ENCODE measurements at places on chromosomes 5 and 9.

- no peak for DNase-seq
Measured at GRCh38 chr5:124583469-124584350, 162.7 kb downstream of the ZNF608 start.

DNA sequence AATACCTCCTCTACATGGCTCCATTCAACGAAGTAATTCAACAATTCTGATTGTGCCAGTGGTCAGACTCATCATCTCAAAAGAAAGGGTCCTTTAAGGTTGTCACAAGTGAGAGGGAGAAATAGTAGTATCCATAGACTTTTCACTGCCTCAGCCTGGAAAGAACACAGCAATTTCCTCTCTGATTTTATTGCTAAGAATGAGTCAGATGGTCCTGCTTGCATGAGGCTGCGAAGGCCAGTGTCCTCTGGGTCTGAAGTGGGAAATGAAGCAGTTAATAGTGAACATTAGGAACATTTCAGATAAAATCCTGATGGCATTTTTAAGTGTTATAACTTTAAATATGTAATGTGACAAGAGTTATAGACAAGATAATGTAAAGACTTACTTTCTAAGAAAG lies 979.0 kb downstream of the EFNA5 start:
- DNase-seq, result no peak

- no peak for DNase-seq
Measured at GRCh38 chr5:10289991-10290390, 17.7 kb downstream of the CMBL start.

GRCh38 chr5:61505281-61505680 lies 173.2 kb downstream of the ZSWIM6 start:
- no peak for DNase-seq

GRCh38 chr5:167773668-167774301 lies 517.7 kb upstream of the WWC1 start:
- DNase-seq, result no peak

DNA sequence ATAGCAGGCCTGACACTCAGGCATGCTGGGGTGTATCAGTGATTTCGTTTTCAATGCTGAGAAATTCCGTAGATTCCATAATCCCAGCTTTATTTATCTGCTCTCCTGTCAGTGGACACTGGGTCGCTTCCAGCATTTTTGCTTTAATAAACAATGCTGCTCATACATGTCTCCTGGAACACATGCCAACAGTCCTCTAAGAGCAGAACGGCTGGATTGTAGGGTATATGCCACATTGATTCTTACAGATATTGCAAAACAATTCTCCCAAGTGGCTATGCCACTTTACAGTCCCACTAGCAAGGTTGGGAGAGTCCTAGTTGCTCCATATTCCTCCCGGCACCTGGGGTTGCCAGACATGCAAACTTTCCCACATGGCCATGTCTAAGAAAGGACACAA lies 81.9 kb downstream of the RAPGEF1 start:
- DNase-seq, result no peak

GRCh38 chr5:141192110-141192725 lies at the start of gene PCDHB10:
PCDHB10 (plus strand) TSS chr5:141192353; CDS start chr5:141192553, 200 bp downstream.
- no peak for DNase-seq

DNA sequence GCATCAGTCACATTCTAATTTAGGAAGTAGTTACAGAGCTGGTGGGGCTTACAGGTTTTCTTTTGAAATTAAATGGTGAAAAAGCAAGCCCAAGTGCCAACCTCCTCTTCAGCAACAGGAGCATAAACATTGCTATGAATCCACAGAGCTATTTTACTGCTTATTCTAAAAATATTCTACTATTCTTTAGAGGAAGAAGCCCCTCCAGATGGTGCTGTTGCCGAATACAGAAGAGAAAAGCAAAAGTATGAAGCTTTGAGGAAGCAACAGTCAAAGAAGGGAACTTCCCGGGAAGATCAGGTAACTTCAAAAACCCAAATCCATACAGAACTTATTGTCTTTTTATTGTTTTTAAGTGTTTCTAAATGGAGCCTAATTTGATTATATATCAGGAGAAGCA lies 202.8 kb downstream of the CWC27 start:
- DNase-seq, result no peak

DNA sequence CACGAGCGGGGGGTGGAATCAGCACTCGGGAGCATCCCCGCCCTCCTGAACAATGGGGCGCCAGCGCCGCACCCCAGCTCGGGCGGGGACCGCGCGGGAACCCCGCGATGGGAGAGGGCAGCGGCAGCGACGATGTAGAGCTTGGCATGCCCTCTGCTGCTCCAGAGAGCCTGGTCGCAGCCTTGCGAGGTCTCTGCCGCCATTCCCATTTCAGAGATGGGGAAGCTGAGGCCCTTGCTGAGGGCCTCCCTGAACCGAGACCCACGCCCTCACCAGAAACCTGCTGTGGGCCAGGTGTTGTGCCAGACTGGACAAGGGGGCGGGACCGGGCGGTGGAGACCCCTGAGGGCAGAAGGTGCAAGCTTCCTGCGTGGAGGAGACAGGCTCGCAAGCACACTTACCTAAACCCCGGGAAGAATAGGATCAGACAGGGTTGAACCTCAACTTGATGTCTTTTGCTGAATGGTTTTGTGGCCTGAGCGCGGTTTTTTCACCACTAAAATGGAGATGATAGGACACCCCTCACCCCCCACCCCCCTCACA lies 647 bp upstream of the MEGF9 start:
- DNase-seq, result no peak

DNA sequence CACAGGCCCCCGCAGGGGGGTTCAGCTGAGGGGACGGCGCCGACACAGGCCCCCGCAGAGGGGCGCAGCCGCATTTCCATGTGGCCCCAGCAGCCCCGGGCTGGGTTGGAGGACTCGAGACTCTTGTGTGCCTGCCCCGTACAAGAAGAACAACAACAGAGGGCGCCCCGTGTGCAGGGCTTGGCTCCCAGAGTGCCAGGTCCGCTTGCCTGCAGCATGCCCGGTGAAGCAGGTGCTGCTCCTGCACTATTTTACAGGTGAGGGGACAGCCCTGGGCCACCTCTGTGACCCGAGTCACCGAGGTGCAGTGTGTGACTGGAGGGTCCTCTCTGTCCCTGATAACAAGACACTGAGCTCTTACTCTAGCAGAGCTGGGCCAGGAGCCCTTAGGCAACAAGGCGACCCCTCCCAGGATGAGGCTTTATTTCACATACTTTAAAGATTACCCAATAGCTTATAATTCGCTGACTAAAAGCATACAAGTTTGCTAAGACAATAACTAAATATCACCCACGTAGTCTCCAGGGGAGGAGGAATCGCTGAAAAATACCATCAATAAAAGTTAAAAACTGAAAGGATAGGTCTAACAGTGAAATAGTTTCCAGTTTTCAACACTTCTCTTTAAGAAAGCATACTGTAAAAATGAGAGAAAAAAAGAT lies 41.7 kb upstream of the SLC9A3 start:
- no peak for DNase-seq

GRCh38 chr9:89606049-89606623 lies 1.3 kb downstream of the GADD45G start:
- no peak for DNase-seq

DNA sequence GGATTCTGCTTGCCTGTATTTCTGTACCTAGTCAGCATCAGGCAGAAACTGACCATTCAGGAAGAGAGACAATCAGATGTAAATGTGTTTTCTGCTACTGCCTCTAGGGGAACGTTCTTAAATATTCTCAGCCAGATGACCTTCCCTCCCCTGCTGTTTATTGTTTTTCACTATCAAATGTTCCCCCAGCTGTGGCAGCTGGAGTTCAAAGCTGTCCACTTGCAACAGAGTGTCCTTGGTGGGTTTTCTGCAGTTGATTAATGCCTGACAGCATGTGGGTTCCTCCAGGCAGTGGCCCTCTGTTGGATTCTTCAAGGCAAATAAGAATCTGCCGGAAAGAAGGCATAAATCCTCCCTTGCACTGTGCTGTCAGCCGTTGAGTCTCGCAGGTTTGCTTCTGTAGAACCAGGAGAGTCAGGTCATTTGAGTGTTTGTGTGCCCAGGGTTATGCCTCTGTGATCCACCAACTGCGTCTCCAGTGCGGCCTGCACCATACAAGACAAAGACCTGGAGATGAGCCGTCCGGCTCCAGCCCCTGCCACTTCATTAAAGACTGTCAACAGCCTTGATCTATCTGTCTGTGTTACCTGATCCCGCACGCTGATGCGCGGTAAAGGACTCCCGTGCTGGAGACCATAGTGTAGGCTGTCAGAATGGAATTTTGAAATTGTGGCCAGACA lies 203.4 kb downstream of the GADD45G start:
- no peak for DNase-seq

GRCh38 chr5:57325678-57326397 lies 152.0 kb downstream of the GPBP1 start:
- no peak for DNase-seq

DNA sequence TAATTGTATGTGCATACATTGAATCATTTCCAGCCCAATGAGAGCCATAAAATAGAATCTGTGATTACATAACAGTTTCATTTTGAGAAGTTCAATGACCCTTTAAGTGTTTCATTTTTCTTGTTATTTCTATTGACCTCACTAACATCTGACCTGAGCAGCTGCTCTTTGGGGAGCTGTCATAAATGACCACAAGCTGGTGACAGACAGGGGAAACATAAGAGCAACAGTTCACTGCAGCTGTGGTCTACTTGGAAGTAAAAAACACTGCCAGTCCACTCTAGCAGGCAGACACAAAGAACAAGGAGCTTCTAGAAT lies 265.4 kb downstream of the DTWD2 start:
- DNase-seq, result no peak

GRCh38 chr9:110356639-110357395 lies 19.2 kb upstream of the TXNDC8 start:
- no peak for DNase-seq

- DNase-seq, result no peak
Measured at GRCh38 chr5:144361406-144361805, 190.7 kb downstream of the KCTD16 start.

- DNase-seq, result peak; percentile 2
Measured at GRCh38 chr9:72305102-72305546, 59.9 kb downstream of the ZFAND5 start.

DNA sequence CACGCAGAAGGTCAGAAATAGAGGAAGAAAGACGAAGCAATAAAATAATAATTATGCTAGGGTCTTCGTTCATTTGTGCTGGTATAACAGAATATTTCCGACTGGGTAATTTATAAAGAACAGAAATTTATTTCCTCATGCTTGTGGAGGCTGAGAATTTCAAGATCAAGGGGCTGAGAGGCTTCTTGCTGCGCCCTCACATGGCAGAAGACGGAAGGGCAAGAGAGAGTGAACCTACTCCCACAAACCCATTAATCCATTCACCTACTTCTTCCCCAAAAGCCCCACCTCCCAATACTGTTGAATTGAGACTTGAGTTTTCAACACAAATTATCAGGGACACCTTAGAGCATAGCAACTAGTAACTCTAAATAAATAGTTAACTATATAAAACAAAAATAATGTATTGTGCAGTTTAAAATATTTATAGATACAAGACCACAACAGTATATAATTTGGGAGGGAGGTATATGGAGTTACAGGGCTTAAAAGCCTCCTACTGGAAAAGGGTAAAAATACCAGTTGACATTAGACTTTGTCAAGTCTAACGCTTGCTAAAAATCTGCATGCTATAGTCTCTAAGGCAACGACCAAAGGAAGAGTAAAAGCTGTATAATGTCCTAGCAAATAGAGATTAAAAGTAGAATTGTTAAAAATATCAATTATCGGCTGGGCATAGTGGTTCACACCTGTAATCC lies 40.3 kb upstream of the NAA35 start:
- peak; percentile 9 for DNase-seq

- no peak for DNase-seq
Measured at GRCh38 chr5:69024241-69024651, 69.6 kb upstream of the SLC30A5 start.

GRCh38 chr5:81717226-81717625 lies 33.7 kb downstream of the SSBP2 start:
- DNase-seq, result no peak

- peak; percentile 61 for DNase-seq
Measured at GRCh38 chr5:40797273-40798011, 732 bp downstream of the PRKAA1 start.

GRCh38 chr5:156394642-156395305 lies 67.8 kb downstream of the SGCD start:
- DNase-seq, result no peak

GRCh38 chr5:65446682-65447081 lies 35.0 kb downstream of the ADAMTS6 start:
- no peak for DNase-seq

GRCh38 chr9:133888809-133889491 lies 103.2 kb downstream of the VAV2 start:
- no peak for DNase-seq

DNA sequence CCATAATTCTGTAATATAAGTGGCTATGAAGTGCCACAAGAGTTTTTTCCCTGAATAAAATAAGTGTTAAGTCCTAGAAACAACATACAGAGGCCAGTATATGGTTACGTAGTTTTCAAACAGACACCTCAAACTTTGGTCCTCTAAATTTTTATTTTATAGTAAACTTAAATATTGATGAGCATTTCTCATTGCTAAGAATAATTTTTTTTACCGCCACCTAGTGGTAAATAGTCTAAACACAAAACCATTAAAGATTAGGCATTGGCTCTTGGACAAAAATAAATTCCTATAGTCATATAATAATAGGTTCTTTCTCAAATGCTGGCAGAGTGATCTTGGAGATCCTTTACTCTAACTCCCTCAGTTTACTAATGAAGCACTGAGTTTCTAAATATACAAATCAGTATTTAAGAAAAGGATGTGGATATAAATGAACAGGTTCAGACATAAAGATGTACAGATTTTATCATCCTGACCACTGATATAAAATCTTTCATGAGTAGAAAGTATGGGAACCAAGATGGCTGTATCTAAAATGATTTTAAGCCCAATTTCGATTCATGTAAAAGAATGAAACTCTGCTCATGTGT lies 136.2 kb downstream of the FANCC start:
- DNase-seq, result no peak

DNA sequence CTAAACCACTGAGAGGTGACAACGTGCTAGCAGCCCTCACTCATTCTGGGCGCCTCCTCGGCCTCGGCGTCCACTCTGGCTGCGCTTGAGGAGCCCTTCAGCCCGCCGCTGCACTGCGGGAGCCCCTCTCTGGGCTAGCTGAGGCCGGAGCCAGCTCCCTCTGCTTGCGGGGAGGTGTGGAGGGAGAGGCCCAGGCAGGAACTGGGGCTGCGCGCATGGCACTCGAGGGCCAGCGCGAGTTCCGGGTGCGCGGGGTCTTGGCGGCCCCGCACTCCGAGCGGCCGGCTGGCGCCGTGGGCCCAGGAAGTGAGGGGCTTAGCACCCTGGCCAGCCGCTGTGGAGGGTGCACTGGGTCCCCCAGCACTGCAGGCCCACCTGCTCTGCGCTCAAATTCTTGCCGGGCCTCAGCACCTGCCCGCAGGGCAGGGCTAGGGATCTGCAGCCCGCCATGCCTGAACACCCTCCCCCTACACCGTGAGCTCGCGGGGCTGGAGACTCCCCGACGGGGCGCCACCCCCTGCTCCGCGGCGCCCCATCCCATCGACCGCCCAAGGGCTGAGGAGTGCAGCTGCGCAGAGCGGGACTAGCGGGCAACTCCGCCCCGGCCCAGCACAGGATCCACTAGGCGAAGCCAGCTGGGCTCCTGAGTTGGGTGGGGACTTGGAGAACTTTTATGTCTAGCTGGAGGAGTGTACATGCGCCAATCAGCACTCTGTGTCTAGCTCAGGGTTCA lies 11.8 kb upstream of the UBE2D2 start:
- no peak for DNase-seq

- no peak for DNase-seq
Measured at GRCh38 chr9:2093920-2094597, 78.9 kb downstream of the SMARCA2 start.

- DNase-seq, result no peak
Measured at GRCh38 chr5:81759632-81760005, 8.7 kb upstream of the SSBP2 start.

GRCh38 chr9:123373946-123374345 lies 17.9 kb downstream of the CRB2 start:
- no peak for DNase-seq

GRCh38 chr5:35516271-35516670 lies 101.4 kb upstream of the SPEF2 start:
- no peak for DNase-seq

All from stimulated activated CD8-positive, alpha-beta memory T cell treated with anti-CD3 and anti-CD28 coated beads, Interleukin-4, amount 100 ng/mL, for 4 hours (primary cell).